ENCODE measurements at places on chromosomes 6 and 20.

DNA sequence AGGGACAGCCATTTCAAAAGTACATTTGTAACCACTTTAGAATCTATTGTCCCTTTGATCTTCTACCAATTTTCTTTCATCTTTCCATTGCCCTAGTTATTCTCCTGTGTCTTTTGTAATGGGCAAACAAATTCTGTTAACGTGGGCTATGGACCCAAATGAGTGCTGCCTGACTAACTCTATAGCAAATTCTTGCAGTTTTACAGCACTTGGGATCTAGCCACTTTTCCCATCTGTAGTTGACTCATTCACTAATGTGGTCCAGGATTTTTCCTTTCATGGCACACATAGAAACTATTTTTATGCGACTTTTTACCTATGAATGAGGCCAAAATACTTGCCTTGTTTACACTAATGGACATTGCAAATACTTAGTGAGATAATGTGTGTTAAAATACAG is 52.0 kb downstream of the GRIK2 start:
- DNase-seq = no peak

- DNase-seq = peak; percentile 96
These were observed 677 bp downstream of the NEURL2 start for GRCh38 chr20:45890077-45890984.

DNA sequence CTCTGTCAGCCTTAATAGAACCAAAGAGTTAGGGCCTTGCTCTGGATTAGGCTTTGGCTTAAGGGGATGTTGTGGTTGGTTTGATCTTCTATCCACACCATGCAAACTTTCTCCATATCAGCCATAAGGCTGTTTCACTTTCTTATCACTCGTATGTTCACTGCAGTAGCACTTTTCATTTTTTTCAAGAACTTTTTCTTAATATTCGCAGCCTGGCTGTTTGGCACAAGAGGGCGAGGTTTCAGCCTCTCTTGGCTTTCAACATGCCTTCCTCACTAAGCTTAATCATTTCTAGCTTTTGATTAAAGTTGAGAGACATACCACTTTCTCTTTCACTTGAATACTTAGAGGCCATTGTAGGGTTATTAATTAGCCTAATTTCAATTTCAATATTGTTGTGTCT is 193.1 kb downstream of the NRN1 start:
- no peak for DNase-seq

- no peak for DNase-seq
These were observed 75.0 kb downstream of the PTPN1 start for GRCh38 chr20:50585214-50585613.

- no peak for DNase-seq
These were observed 49.3 kb upstream of the INSM1 start for GRCh38 chr20:20318365-20319161.

GRCh38 chr6:109292420-109292819 is 89.8 kb downstream of the CD164 start:
- DNase-seq = no peak

DNA sequence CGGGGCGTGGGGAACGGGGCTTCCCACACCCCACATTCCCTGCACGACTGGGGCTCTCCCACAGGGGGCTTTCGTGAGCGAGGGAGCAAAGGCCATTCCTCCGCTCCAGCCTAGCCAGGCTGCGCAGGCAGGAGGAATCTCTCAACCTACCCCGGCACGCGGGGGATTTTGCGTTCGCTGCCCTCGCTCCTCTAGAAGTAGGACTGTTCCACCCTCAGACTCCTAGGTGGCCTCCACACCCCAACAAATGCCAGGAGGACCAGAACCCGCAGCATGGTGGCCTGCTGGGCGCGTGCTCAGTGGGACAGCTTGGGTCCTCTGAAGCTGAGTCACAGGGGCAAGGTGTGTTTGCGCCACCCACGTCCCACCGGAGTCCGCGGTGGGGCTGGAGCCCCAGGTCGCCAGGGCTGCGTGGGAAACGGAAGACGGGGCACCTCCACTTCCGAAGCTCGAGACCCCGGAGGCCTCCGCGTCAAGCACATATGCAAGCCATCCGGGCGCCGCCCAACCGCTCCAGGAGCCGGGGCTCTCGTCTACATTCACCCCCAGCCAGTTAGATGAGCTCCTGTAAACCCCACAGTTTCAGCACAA is 1938.5 kb upstream of the DEFB115 start:
- DNase-seq = no peak

- no peak for DNase-seq
These were observed 31.4 kb upstream of the BACH2 start for GRCh38 chr6:90328004-90328403.

DNA sequence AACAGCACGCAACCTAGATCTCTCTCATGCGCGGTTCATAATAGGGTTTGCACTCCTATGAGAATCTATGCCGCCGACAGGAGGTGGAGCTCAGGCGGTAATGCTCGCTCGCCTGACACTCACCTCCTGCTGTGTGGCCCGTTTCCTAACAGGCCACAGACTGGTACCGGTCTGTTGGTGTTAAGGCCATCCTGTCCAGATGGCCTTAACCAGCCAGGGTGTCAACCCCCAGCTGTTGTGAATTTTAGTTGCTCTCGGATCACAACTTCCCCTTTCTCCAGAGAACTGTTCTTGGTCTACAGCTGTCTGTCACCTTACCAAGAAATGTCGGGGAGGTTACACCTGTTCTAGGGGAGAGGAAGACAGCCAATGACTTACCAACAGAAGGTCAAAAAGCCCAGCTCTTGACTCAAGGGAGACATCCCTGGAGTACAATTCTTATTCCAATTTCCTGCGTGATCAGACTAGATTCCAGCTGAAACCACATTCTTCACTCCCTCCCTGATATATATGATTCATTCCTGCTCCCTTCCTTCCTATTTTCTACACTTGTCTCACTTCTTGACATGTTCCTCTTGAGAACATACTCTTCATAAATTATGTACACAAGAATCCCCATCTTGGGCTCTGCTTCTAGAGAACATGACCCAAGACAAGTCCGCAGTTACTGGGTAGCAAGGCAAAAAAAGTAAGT is 23.1 kb upstream of the DNAAF9 start:
- no peak for DNase-seq

DNA sequence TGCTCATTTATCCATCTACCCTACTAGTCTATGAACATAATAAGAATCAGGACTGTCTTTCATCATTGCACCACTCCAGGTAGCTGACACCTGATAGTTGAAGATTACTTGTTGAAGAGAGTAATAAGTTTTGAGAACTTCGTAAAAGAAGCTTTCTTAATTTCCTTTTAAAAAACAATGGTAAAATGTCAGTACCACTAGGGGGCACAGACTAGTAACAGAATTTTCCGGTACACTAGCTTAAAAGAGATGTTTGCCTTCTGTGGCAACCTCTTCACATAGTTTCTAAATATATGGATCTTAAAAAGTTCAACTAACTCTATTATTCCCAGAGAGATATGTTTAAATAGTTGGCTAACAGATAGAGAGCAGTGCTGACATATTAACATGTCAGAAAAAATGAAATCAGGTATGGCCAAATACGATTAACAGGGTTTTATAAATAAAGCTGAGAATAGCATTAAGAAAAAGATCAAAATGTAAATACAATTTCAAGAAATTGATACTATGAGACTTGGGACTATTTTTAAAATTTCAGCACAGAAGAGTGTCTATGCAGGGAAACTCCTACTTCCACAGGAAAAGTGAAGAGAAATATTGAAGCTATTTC is 5.4 kb upstream of the KCNQ5 start:
- DNase-seq = no peak

DNA sequence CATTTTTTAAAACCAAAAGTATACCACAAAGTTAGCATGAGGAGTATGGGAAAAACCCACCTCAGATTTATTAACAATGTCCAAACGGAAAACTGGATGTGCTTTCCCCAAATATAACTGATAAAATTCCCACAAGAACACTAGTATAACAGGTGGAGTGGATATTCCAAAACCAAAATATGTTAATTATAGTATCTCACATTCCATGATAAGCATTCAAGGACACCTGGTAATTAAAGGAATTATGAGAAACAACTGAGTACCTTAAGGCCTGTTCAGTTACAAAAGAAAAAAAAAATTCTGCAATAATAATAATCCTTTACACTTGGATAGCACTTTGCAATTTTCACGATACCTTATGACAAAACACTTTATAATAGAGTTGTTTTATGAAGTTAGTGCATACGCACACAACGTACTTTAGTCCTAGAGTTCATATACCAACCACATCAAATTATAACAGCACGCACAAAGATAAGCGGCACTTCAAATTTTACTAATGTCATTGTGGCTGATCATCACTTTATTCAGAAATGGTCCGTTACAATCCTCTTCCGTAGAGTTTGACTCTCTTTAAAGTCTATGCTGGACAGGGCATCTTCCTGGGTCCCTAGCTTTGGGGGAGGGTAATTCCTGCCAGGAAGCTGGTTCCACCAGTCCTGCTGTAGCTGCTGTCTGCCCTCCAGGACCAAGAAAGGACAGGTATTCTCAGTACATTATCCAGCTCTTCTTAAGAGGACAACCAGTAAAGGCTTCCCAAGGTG is 1.7 kb downstream of the CDK19 start:
- peak; percentile 45 for DNase-seq

DNA sequence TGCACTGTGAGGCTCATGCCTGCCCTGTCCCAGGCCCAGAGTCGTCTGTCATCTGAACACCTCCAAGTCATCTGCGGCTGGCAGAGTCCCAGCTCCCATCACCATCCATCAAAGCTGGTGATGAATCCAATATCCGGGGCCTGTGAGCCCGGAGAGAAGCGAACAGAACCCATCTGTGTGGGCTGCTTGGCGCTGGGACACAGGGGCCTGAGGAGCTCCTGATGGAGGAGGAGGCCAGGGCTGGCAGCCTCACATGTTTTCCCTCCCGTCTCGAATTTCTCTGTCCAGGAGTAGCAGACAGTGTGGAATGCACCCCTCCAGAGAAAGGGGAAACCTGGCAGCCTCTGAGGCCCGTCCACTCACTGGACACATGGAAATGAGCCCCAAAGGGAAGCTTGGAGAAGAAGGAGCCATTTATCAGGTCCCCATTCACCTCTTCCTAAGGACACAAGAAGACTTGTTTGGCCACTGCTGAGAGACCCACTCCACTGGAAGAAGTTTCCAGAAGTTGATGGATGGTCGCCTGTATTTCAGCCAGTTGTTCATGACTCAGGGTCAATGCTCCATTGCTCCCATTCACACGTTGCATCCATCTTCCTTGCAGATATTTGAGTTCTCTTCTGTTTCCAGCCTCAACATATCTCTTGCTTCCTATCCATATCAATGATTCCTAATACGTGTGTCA is 307.5 kb upstream of the SULF2 start:
- no peak for DNase-seq

GRCh38 chr6:130513770-130514169 is 148.0 kb downstream of the TMEM200A start:
- no peak for DNase-seq

- no peak for DNase-seq
These were observed 7.7 kb upstream of the BICRAL start for GRCh38 chr6:42774201-42774600.

- no peak for DNase-seq
These were observed 39.7 kb upstream of the GJA1 start for GRCh38 chr6:121395736-121396135.

DNA sequence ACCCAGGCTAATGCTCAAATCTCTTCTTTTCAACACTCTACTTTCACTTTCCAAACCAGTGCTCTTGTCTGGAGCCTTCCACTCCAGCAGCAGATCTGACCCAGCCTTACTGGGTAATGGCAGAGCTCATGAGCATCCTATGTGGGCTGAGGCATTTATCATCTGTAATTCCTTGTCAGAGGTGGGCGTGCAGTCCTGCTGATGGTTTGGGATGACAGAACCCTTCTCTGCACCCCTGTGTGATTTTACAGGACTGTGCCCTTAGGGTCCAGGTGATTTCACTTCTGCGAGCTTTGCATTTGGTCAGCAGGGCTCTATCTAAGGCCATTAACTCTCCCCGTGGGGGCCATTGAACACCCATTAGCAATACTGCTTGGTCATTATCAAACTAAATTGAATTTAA is 55.4 kb downstream of the LAMA4 start:
- no peak for DNase-seq

DNA sequence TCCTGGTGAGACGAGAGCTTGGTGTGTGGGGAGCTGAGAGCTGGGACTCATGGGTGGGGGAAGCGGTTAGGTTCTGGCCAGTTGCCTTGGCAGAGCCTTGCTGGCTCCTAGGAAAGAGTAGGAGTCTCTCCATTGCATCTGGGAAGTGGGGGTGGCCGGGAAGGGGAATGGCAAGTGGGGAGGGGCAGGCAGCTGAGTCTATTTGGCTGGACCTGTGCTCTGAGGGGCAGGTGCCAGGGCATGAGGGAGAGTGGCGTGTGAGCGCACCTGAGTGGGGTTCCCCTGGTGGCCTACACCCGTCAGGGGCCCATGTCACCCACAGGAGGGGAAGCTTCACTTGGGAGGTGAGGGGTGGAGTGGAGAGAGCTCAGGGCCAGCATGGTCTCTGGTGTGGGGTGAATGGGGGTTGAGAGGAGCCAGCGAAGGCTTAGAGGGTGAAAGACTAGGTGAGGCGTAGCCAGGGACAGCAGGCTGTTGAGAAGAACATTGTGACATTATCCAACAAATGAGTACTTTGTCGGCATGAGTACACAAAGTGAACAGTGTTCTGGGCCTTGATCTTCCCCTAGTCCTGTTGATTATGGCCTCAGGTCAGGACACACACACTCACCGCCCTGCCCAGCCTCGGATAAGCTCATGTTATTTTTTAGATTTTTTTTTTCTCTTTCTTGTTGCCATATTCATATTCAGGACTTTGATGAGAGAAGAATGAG is 59.8 kb downstream of the FAM120B start:
- DNase-seq = no peak

- DNase-seq = no peak
These were observed 24.4 kb upstream of the EDN1 start for GRCh38 chr6:12265791-12266190.

GRCh38 chr6:155080881-155081845 is 86.0 kb downstream of the TIAM2 start:
- no peak for DNase-seq

- no peak for DNase-seq
These were observed 279.6 kb upstream of the ARID1B start for GRCh38 chr6:156497618-156498017.

DNA sequence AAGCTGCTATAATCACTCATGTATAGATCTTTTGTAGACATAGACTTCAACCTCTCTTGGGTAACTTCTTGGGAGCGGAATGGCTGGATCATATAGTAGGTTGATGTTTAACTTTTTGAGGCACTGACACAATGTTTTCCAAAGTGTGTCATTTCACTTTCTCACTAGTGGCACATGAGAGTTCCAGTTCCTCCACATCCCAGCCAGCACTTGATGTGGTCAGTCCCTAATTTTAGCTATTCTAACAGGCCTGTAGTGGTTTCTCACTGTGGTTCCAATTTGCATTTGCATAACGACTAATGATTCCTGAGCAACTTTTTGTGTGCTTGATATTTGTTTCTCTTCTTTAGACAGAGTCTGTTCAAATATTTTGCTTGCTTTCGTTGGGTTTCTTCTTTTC is 221.3 kb downstream of the DLL1 start:
- no peak for DNase-seq

DNA sequence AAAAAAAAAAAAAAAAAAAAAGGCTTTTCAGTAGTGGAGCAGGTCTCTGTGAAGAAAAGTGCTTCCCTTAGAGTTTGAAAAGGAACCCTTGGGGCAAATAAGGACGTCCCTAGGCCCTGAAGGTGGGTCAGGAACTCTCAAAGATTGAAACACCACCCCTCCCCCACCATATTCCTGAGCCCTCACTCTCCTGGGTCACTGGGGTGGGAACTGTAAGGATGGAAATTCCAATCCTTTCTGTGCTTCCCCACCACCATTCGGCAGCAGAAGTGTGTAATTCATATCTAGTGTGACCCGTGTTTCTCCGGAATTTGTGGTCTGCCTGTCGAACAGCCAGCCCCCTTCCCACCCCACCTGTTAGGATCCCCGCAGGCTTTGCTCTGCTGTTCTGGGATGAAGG is 12.3 kb downstream of the CDYL start:
- DNase-seq = no peak

Data from HuH-7.5 (cell line).